NCI-H1092 treated with DMSO at 0.1 percent for 48 hours (cell line): ENCODE measurements at places on chromosomes 1 and 21.
A peak's percentile ranks its signal among the peaks of the same experiment; 100 is the strongest.

GRCh38 chr21:26437326-26438009, 135.6 kb downstream of the CYYR1 start:
- no peak for DNase-seq

- no peak for DNase-seq
Observed at GRCh38 chr1:75115654-75116053, 18.5 kb upstream of the LHX8 start.

- peak; percentile 76 for DNase-seq
Observed at GRCh38 chr1:204350857-204351573, 8.7 kb downstream of the PLEKHA6 start.

DNA sequence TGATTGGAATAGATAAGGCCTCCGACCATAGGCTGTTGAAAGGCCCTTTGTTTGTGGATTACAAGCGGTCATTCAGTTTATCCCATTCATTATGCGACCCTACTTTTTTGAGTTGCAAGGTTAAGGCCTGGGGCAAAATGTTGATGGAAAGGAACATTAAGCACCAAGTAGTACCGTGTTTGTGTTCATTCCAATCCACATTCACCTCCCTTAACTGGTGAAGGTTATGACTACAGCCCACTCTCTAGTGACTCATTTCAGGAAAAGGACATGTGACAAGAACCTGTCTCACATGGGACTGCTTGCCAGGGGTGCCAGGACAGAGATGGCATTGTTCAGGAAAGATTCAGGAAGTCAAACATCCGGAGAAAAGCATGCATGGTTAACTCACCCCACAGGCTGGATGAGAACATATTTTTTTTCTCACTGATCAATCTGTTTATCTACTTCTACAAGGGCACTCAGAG, 81.6 kb downstream of the CD58 start:
- no peak for DNase-seq
